ENCODE measurements at places on chromosomes 11 and 22.

DNA sequence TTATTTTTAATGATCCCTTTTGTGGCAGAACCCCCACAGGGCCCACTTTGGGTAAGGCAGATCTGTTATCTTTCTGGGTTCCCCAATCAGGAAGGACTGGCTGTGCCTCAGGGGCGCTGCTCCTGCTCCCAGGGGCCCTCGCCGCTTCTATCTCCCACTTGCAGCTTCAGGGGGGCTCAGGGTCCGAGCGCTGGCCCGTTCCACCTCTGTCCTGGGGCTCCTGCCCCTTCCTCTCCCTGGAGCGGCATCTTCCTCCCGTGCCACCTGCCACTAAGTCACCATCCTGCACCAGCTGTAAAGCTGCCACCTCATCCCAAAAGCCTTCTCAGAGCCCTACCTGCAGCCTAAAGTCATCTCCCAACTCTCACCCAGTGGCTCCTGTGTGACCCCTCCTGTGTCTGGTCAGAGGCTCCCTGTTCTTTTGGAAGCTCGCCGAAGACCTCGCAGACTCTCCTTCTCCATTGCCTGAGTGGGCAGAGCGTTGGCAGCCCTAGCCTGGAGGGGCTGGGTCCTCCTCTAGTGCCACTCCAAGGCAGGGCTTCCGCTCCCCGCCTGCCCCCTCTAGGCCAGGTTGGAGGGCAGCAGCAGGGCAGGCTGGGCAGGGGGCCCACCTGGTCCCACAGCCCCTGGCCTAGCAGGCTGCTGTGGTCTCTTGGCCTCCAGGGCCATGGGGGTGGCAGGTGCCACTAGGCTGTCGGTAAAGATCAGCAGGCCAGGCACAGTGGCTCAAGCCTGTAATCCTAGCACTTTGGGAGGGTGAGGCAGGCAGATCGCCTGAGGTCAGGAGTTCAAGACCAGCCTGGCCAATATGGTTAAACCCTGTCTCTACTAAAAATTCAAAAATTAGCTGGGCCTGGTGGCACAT lies 106.7 kb downstream of the MORC2 start:
- DNase-seq: no peak

- DNase-seq: no peak
Observed at GRCh38 chr11:19615341-19616183, 97.1 kb upstream of the NAV2 start.

DNA sequence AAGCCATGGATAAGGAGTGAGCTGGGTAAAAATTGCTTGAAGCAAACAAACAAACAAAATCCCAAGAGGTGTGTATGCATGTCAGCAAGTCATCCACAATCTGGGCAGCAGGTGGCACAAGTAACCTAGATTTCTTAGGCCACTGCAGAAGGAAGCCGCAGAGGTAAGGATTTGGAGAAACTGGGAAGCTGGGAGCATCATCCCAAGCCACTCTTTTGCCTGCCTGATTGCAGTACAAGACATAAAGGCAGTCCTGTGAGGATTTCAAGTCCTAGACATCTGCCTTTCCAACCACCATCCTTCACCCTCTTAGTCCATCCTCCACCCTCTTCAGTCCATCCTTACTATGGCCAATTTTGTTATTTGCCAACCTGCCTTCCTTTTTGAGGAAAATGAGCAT lies 67.2 kb upstream of the BMAL1 start:
- peak; percentile 89 for DNase-seq

DNA sequence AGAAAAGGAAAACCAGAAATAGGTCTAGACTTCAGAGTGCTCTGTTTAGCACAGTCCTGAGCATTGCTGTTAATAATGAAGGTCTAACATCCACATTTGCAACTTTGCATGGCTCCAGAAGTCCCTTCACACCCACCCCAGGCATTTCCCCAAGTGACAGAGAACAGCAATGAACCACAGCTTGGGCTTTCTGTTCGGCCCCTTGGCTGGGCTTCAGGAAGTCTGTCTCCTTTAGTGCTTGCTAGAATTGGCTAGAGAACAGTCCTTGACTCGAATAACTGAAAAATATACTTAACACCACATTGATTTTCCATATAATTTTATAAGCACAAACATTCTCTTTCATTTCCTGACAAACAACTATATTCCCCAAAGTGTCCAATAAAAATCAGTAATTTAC lies 29.3 kb upstream of the TENM4 start:
- DNase-seq: no peak

DNA sequence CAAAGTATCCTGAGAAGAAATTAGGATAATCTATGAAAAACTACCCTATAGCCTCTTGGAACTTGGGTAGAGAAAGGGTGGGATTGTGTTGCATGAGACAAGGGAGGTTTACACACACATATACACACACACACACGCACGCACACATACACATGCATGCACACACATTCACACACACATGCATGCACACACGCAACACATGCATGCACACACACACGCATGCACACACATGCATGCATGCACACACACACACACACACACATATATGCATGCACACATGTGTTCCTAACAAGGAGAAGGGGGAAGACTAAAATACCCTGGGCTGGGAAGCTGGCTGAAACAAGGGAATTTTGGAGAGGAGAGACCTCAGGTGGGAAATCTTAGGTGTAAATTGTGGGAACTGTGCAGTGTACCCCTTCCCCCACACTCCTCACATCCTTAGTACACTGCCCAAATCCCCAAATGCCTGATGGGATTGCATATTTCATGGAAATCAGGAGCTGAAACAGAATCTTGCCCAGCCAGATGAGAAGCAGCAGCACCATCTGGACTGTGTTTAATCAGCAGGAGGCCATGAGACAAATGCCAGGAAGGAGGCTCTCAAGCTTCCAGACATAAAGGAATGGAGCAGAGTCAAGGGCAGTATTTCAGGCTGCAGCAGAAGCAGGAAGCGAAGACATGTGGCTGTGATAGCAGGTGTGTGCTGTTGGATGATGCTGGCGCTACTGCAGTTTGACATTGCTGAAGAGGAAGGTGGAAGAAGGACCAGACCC lies 14.6 kb upstream of the POLD3 start:
- DNase-seq: no peak

- no peak for DNase-seq
Observed at GRCh38 chr11:113372309-113372708, 15.3 kb upstream of the ANKK1 start.

- no peak for DNase-seq
Observed at GRCh38 chr11:13958641-13959400, 3.7 kb upstream of the SPON1 start.

- DNase-seq: no peak
Observed at GRCh38 chr11:83257761-83258168, 28.4 kb downstream of the CCDC90B start.

- no peak for DNase-seq
Observed at GRCh38 chr11:43979571-43980219, 37.3 kb downstream of the C11orf96 start.

- DNase-seq: peak; percentile 77
Observed at GRCh38 chr11:68684385-68685356, at the start of gene GAL. Gene GAL, plus strand, starts transcription at chr11:68684544. Its CDS starts 380 bp downstream, at chr11:68684924.

DNA sequence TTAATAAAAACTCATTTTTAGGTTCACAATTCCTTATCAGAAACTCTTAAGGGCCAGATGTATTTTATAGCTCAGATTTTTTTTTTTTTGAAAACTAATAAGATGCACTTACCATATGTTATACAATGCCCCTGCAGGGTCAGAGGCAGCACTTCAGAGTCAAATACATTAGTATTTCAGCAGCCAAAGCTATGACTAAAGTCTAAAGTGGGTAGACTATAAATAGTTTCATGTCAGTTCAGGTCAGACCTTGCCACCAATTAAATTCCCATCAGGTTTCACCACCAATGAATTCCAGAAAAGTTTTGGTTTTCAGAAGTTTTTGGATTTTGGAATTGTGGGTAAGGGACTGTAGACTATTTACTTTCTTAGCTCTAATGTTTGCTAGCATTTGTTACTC lies 75.9 kb downstream of the FAM83F start:
- no peak for DNase-seq

DNA sequence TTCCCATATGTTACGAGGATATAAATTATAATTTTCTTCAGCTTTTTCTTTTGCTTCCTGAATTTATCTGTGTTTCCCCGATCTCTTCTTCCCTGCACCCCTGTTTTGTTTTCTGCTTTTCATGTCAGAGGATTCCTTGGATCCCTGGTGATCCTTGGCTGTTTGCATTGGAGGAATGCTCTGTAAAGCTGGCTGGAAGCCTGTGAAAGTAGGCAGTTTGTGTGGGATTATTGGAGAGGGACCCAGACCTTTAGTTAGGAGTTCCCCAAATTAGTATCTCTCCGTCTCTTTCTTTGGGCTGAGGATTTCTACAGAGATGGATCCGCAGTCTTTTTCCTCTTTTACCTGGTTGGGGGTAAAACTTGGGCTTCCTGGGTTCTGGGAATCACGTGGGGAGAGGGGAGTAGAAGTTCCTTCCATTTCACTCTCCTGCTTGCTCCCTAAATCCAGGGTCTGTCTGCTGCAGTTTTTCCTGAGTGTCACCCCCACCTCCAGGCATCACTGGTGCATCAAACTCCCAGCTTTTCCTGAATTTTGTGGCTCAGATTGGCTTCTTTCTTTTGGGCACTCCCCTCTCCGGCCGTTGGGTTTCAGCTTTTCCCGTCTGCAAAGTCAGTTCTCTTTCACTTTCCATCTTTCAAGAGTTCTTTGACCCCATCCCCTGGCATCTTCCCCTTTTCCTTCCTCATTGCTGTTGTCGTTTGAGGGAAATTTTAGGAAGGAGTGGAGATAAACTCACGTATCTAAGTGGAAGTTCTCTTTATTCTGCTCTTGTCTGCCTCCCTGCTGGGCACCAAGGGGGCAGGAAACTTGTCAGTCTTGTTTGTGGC lies 79.1 kb upstream of the ALX4 start:
- DNase-seq: no peak

DNA sequence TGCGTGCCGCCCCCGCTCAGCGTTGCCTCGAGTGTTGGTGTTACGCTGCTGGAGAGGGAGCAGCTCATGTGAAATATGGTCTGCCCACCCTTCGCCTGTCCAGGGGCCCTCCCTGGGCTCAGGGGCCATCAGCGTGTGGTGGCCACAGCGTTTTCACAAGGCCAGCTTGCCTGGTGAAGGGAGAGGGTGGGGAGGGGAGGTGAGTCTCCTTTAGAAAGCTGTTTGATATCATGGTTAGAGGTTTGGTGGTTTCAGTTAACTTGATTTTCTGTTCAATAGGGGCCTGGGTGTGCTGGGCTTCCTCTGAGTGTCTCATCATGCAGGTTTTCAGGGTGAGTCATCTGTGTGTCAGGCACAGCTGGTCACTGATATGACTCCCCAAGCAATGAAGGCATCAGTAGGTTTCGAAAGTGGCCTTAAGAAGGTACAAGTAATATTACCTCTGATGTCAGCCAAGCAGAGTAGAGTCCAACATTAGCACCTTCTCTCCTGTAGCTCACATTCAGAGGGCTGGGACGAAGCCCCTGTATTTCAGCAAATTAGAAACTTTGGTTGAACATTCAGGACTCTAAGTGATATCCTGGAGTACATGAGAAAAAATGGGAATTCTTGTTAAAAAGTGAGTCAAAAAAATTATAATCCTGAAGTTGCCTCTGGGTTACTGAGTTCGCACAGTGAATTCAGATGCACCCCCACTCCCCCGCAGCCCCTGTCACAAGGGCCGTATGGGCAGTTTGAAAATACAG lies 172.5 kb downstream of the TBC1D22A start:
- peak; percentile 50 for DNase-seq

GRCh38 chr11:78379039-78379670 lies 38.5 kb downstream of the GAB2 start:
- DNase-seq: no peak

- no peak for DNase-seq
Observed at GRCh38 chr11:6129635-6130034, 22.2 kb downstream of the OR56B4 start.

DNA sequence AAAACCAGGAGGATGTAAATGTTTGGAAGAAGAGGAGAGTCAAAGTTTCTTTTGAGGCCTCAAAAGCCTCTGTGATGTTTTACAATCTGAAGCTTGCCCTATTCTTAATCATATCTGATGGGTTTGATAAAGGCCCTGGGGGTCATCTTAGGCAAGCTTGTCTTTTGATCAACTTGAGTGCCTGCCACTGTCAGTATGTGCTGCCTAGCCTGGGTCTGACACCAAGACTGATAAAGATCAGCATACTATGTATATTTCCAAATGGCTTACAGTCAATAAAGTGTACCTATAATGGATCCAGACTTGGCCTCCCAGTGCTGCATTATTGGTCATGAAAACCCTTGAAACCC lies 12.7 kb downstream of the EHF start:
- no peak for DNase-seq

GRCh38 chr11:69949327-69949726 lies 128.8 kb upstream of the ANO1 start:
- DNase-seq: peak; percentile 87

DNA sequence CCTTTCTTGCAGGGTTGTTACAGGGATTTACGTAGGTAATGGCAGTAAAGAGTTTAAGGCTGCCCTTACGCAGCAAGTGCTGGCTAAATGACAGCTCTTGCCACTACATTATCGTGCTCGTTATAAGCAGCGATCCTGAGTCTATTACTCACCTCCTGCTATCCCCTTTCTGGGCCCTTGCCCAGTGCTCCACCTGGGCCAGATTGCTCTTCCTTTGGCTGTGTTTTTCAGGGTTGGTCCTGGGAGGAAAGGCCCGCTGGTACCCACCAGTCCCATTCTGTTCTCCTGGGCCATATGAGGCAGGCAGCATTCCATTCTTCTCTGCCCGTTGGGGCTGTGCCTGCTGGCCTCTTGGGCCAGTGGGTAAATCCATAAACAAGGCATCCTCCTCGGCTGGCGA lies 87.5 kb downstream of the C11orf58 start:
- DNase-seq: no peak

- no peak for DNase-seq
Observed at GRCh38 chr11:36465449-36466163, 44.5 kb downstream of the TRAF6 start.

DNA sequence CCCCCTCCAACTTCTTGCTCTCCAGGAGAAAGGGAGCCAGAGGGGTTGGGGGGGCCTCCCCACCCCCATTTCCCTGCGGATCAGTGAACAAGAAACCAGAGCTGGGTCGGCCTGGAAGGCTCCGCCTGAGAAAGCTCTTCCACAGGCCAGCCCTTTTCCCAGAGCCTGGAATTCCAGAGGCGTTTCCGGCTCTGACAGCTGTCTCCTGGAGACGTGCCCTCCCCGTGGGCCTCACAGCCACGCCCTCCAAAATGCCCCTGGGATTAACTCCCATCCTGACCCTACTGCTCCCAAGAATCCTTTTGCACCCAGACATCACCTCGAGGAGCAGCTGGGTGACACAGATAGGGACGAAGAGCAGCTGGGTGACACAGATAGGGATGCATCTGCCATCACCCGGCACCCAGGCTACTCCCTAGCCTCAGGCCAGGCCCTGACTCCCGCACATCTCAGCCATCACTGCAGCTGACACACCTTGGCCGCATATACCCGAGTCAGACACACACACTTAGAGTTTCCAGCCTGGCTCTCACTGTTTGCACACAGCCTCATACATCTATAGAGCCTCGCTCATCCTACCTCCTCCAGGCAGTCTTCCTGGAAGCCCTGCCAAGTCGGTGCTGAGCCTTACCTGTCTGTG lies 7.6 kb upstream of the CDC42EP1 start:
- peak; percentile 93 for DNase-seq

DNA sequence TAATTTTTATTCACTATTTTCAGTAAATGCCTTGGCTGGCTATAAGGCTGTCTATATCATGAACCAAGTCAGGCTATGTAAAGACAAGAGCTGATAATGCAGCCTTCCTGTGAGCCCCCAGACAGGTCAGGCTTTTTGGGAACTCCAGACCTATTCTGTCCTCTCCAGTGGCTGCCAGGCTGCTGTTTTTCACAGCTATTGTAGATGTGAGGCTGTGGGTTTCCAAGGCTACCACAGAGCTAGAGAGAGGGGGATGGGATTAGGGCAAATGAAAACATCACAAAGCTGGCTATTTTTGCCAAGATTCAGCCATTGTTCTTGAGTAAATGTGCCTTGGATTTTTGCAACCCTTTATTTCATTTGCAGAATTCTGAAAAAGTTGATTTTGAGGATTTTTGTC lies 55.7 kb upstream of the SORL1-AS1 start:
- DNase-seq: peak; percentile 69
